ENCODE measurements at places on chromosomes 11 and 22.

DNA sequence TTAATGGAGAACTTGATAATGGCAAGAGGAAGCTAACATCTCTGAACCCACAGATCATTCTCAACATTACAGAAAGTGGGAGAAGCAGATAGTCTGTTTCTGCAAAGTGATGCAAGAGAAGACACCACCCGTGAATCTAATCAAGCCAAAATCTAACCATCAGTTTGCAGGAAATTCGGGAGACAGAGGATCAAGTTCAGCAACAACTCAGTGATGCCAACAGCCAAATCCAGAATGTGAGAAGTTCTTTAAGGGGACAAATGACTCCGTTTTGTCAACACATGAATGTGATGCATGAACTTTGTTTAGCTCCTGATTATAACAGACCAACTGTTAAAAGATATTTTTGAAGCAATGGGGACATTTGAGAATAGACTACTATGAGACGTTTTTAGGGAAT, 95.2 kb upstream of the LDLRAD3 start:
- H3K27me3 ChIP-seq: peaks cover 15% of the 10 kb centered on the region
- no peaks in the 10 kb centered on the region for H3K36me3 ChIP-seq
- H3K27ac ChIP-seq: no peak overlapping the region
- DNase-seq: no peak
- no peaks in the 10 kb centered on the region for H3K4me1 ChIP-seq

DNA sequence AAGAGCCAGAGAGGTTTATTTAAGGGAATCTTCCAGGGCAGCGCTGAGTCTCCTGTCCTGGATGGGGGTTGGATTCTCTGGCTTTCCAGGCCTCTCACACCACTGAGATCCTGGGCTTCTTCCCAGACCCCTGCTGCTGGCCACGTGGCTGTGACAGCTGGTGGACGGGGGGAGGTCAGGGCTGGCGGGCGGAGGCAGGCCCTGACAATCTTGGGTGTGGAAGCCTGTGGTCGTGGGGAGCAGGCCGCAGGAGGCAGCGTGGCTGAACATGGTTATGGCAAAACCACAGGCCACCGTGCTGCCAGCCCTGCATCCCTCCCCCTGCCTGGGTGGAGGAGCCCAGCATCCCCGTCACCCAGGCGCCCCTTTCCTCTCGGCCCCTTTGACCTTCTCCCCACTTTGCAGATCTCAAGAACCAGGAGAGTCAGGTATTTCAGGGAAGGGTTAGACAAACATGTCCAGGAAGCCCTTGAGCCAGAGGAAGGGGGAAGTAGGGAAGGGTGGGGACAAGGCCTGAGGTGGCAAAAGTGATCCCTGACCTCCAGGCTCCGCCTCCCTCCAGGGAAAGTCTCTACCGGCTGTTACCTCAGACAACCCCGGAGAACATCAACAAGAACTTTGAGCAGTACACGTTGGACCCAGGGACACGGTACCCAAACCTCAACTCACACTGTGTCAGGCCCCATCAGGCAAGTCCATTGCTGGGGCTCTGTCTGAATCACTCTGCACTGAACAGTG, 111.8 kb downstream of the MICAL2 start:
- peaks cover 10% of the 10 kb centered on the region for H3K36me3 ChIP-seq
- no peak overlapping the region for H3K27ac ChIP-seq
- peak overlapping the region; percentile 27 for H3K4me3 ChIP-seq
- peaks cover 53% of the 10 kb centered on the region for H3K4me1 ChIP-seq

DNA sequence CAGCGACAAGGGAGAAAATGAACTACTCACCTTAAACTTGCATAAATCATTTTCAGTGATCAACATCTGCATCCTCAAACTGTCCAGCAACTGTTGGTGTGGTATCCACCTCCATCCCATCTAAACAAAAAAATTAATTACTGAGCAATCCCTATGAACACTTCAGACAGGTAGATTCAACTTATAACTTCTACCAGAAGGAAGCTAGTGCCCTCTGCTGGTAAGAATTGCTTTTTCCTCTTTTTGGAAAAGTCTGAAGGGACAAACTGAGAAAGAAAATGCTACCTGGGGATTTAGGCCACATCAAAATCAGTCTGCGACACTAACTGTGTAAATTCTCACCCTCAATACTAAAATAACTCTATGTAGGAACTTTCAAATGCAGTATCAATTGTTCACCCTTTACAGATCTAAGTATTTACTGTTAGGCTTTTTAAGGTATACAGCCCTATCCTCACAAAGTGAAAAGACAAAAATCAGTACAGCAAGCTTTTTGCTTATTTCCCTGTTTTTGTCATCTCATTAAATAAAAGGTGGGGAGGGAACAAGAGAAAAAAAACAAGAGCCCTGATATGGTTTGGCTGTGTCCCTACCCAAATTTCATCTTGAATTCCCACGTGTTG, 17.9 kb downstream of the CLNS1A start:
- no peaks in the 10 kb centered on the region for H3K4me1 ChIP-seq
- no peak for DNase-seq
- H3K4me3 ChIP-seq: no peak overlapping the region

- H3K36me3 ChIP-seq: no peaks in the 10 kb centered on the region
- H3K27ac ChIP-seq: no peak overlapping the region
- DNase-seq: no peak
- H3K4me1 ChIP-seq: no peaks in the 10 kb centered on the region
- no peaks in the 10 kb centered on the region for H3K27me3 ChIP-seq
- no peak overlapping the region for H3K4me3 ChIP-seq
Measured at GRCh38 chr11:16173798-16174197, 182.5 kb downstream of the SOX6 start.

GRCh38 chr11:110471371-110471770, 41.6 kb downstream of the FDX1 start:
- no peaks in the 10 kb centered on the region for H3K27me3 ChIP-seq
- no peak overlapping the region for H3K27ac ChIP-seq
- no peaks in the 10 kb centered on the region for H3K36me3 ChIP-seq
- peaks cover 5% of the 10 kb centered on the region for H3K4me1 ChIP-seq
- DNase-seq: no peak

GRCh38 chr11:12845739-12846358, 163.3 kb upstream of the RASSF10 start:
- no peaks in the 10 kb centered on the region for H3K36me3 ChIP-seq
- no peaks in the 10 kb centered on the region for H3K4me1 ChIP-seq
- DNase-seq: no peak
- H3K4me3 ChIP-seq: no peak overlapping the region
- H3K27me3 ChIP-seq: peaks cover 34% of the 10 kb centered on the region
